ENCODE measurements at places on chromosomes 13 and 19.
A peak's percentile ranks its signal among the peaks of the same experiment; 100 is the strongest.

DNA sequence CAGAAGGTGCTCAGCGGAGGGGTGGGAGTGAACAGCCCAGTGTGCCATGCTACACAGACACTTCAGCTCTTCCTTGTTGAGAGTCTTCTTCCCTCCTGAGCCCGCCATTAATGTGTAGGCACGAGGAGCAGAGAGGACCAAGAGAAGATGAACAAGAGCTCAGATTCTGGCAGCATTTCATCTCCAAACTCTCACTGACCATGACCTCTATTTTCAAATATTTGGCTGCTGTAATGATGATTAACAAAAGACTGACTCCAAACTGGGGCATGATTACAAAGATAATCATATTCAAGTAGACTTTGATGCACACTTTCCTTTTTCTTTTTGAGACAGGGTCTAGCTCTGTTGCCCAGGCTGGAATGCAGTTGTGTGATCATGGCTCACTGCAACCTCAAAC lies 236.5 kb downstream of the DCLK1 start:
- no peak for DNase-seq

GRCh38 chr19:5828661-5829566 lies 10.6 kb downstream of the FUT6 start:
- peak; percentile 8 for DNase-seq

DNA sequence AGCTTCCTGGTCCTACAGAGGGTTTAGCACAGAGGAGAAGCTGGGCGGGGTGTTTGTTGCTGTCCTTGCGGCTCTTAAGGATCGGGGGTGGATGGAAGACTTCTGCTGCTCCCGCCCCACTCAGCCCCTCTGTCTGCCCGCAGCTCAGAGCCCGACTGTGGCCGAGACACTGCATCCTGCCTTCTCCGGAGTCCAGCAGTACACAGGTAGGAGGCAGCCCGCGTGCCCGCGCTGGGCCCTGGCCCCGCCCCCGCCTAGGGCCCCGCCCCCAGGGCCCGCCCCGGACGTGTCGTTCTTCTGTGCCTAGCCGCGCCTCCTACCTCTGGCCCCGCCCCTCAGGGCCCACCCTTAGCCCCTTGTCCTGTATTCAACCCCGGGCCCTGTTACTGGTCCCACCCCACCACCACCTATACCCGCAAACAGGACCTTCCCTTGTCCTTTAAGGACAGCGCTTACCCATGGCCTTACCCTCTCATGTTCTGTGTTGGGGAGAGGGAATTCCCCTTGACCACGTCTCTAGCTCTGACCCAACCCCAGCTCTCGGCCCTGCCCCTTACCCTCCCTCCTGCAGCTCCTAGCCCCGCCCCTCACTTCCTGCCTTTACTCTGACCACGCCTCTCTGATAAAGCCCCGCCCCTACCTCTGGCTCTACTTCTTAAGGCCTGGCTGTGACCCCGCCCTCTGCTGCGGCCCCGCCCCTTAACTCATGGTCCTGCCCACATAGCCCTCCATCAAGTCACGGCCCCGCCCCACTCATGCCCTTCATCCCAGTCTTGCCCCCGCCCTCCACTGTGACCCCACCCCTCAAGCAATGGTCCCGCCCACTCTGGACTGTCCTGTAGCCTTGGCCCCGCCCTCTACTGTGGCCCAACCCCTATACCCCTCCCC lies 60.5 kb downstream of the CELF5 start:
- peak; percentile 33 for DNase-seq

- DNase-seq: no peak
Measured at GRCh38 chr13:52461265-52461664, 6.0 kb downstream of the CKAP2 start.

- DNase-seq: no peak
Measured at GRCh38 chr19:24159707-24160106, 72.7 kb downstream of the ZNF254 start.

DNA sequence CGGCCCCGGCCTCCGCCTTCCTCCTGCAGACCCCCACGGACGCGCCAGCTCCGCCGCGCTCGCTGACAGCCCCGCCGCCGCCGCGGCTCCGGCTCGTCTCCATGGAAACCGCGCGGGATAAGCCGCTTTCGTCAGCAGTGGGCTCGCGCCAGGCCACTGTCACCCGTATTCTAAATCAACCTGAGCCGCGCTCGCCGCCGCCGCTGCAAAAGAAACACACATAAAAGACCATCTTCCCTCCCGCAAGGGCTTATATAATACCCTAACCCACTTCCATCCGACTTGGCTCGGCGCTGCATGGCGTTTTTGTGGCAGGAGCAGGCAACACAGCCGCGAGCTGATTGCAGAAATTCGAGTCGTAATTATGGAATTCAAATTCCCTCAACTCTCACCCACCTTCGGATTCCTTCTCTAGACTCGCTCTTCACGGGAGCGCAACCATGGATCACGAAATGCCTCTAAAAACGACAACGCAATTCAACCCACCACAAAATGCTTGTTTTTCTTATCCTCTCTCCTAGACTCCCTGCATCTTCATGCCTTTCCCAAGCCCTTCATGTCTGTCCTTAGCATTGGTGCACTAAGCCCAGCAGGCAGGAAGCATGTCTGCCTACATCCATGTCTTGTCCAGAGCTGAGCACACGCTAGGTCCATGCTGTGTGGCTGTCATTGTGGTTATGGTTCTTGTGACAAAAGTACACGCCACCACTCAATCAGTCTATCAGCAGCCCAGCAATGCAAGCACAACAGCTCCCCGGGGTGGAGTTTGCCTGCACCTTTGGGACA lies at the start of gene AMER2:
AMER2 (minus strand) TSS at position 772 of the 786 bp plus-strand sequence; CDS start at position 103, 669 bp downstream.
- no peak for DNase-seq

DNA sequence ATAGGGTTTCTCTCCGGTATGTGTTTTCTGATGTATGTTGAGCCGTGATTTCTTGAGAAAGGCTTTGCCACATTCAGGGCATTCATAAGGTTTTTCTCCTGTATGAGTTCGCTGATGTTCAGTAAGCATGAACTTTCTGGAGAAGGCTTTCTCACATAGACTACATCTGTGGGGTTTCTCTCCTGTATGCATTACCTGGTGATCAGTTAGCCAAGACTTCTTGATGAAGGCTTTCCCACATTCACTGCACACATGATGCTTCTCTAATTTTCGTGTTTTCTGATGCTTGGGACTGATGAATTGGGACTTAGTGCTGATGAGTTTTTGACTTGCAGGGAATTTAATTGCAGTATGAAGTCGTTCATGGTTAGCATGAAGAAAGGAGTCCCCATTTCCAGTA lies 21.1 kb downstream of the ZNF350 start:
- DNase-seq: no peak

DNA sequence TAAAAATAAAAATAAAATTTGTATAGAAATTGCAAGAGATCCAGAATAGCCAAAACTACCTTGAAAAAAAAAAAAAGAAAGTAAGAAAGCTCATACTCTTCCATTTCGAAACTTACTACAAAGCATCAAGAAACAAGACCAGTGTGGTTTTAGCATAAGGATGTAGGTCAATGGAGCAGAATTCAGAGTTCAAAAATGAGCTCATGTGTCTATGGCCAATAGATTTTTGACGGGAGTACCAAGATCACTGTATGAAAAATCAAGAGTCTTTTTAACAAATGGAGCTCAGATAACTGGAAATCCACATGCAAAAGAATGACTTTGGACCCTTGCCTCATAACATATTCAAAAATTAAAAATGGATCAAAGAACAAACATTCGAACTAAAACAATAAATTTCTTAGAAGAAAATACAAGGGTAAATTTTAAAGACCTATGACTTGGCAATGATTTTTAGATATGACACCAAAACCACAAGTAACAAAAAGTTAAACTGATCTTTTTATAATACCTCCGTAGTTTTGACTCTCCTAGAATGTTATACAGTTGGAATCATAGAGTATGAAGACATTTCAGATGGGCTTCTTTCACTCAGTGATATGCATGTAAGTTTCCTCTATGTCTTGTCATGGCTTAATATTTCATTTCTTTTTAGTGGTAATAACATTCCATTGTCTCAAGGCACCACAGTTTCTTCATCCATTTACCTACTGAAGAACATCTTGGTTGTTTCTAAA lies 43.2 kb downstream of the KLF12 start:
- DNase-seq: no peak

GRCh38 chr13:62997038-62997599 lies 1581.5 kb upstream of the PCDH20 start:
- no peak for DNase-seq

- no peak for DNase-seq
Measured at GRCh38 chr13:109329175-109329574, 457.2 kb downstream of the IRS2 start.

- DNase-seq: no peak
Measured at GRCh38 chr19:36489920-36490415, 607 bp upstream of the ZNF566 start.
